ENCODE measurements at places on chromosomes 3 and 15. TPM values are rescaled to one million over a fixed set of nuclear protein-coding genes. Genes with fewer than 3 reads are reported as not detected.
A peak's percentile ranks its signal among the peaks of the same experiment; 100 is the strongest.

- no peak for DNase-seq
Observed at GRCh38 chr3:77446761-77447160, 406.9 kb downstream of the ROBO2 start.

Gene ASTE1
- total RNA-seq: 5.8 TPM

DNA sequence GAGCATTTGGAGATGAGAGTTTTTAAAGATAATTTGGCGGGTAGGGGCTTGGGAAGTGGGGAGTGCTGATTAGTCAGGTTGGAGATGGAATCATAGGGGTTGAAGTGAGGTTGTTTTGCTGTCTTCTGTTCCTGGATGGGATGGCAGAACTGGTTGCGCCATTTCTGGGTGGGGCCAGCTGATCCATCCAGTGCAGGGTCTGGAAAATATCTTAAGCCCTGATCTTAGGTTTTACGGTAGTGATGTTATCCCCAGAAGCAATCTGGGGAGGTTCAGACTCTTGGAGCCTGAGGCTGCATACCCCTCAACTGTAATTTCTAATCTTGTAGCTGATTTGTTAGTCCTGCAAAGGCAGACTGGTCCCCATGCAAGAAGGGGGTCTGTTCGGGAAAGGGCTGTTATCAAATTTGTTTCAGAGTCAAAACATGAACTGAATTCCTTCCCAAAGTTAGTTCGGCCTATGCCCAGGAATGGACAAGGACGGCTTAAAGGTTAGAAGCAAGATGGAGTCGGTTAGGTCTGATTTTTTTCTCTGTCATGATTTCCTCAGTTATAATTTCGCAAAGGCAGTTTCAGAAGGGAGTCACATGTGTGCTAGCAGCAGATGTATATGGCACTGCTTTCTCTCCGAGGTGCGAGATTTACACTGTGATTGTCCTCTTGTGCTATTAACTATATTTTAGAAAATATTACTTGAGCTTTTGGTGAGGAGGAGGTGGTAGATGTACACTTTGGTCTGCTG lies 540.4 kb downstream of the EDEM1 start:
- DNase-seq: no peak

GRCh38 chr3:141331377-141332318 lies 36.7 kb upstream of the ZBTB38 start:
- peak; percentile 95 for DNase-seq

Gene HHLA2
- not detected for total RNA-seq

DNA sequence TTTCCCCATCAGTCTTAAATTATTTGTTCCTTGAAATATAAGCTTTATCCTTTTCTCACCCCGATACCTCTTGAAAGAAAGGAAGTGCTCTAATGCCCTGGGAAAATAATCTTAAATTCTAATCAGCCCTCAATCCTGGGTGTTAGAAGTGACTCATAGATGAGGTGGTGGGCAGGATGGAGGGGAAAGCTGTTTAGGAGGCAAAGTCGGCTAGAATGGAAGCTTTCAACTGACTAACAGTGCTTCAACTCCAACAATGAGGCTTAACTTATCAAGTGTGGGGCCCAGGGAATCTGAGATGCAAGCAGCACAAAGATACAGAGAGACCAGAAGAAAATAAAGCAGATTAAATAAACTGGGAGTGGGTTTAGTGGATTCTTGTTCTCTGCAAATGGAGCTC lies 175.8 kb downstream of the EPHB1 start:
- DNase-seq: no peak

DNA sequence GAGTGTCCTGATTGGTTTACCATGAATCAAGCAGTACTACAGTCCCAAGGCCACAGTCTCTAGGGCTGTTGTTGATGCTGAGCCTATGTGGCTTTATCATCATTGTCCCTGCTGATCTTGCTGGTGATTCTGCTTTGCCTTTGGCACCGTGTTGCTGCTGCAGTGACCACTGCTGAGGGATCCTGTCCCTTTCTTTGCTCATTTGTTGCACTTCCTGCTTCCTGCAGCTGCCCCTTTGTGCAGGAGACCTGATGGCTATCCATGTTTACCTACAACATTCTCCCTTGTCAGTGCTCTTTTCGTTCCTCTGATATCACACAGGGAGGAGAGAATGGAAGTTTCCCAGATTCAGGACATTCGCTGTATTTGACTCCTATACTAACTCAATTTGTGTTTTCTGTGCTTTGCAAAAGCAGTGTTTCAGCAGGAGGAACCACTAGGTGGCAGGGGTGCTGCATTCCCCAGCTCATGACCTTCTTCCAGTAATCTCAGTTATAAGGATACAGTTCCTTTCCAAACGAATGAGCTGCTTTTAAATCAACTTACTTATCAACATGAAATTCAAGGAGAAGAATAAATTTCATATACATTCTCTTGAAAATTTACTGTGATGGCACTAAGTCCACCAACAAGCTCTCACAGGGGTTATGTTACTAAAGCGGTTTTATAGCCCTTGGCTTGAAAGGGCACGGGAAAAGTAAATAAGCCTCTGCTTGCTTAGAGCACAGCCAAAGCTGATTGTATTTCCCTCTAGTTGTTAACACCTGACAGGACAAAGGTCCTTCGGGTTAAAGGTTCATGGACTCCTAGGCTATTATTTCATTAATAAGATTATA lies 9.7 kb upstream of the THUMPD3 start:
- peak; percentile 81 for DNase-seq

GRCh38 chr15:38084289-38084688 lies 149.8 kb downstream of the TMCO5A start:
- peak; percentile 75 for DNase-seq

DNA sequence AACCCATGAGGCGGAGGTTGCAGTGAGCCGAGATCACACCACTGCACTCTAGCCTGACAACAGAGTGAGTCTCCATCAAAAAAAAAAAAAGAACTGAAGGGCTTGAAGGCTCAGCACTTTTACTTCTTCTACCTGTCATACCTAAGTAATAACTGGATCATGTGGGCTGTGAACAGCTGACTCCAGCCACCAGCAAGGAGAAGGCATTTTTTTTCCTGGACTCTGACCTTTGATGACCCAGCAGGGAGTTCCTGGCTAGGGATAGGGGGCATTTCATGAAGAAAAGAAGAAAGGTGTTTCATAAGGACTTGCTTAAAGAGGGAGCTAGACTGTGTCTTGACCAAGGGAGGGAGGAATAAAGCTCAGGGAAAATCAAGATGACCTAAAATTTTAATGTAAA lies 266.0 kb downstream of the ZNF621 start:
- DNase-seq: no peak

DNA sequence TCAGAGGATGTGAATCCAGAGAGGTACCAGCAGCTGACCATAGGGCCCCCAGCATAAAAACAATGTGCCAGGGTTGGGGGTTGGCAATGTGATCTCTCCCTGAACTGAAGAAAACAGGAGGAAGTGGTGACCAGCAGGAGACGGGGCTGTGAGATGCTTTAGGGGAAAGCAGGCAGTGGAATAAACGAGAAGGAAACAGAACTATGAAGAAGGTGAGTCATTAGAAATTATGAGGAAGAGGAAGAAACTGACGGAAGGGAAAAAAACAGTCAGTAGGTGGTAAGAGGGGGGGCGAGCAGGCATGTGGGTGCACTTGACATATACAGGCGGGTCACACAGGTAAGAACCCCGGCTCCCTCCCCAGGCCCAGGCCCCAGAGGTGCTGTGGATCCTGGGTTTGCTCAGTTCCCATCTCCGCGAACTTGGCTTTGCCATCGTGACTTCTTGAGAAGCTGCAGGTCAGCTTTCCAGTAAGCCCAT lies 42.2 kb upstream of the B3GNT5 start:
- DNase-seq: no peak

Gene ACP3
- total RNA-seq: not detected

- no peak for DNase-seq
Observed at GRCh38 chr3:24428481-24428880, 66.2 kb downstream of the THRB start.

Gene PPP1R14D
- not detected for total RNA-seq

- peak; percentile 62 for DNase-seq
Observed at GRCh38 chr15:78811124-78811824, at the start of gene ADAMTS7. Gene ADAMTS7 (minus strand): TSS chr15:78811464. CDS start chr15:78811220, 244 bp downstream.

Gene TNK2
- 71.6 TPM for total RNA-seq

Gene TTC14
- 34.8 TPM for total RNA-seq

DNA sequence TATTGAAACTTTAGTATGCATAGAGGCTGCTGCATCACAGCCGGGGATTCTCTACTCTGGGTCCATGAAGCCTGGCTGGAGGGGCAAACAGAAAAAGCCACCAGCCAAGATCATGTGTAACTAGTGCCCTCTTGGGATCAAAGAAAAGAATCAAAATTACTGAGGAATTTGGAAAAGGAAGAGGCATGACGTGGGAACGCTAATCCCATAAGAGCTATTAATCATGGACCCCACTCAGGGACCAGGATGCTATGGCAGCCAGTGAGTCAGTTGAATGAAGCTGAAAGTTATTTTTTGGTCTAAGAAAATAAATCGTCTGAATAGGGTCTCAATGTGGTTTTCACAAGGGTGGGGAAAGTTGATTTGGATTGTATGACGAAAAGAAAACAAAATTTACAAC lies 1165.1 kb downstream of the ROBO2 start:
- DNase-seq: peak; percentile 65

DNA sequence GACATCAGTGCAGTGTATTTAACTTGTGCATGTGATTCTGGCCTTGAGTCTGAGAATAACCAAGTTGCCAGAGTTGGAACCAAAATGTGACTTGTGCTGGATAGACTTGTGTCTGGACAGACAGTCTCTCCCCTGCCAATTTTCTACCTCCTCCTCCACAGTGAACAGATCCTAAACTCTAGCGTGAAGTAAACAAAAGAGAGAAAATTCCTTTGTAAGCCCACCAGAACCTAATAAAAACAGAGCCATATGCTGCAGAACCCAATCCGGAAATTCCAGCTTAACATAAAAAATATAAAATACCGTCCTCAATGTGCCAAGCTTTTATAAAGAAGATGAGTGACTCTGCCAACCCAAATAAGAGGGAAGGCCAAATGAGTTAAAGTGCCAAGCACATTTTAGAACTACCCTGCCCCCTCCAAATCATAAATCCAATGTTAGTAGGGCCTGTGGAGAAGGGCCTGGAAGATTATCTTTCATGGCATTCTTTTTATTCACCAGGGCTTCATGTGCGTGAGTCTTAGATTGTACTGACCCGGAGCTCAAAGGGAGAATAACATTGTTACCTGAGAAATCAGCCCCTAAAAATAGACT lies 344.6 kb upstream of the PROK2 start:
- peak; percentile 73 for DNase-seq

- no peak for DNase-seq
Observed at GRCh38 chr3:148625095-148625736, 72.5 kb upstream of the AGTR1 start.

Gene SNX33
- 12.6 TPM for total RNA-seq

GRCh38 chr3:158539414-158540014 lies 31.5 kb upstream of the MLF1 start:
- peak; percentile 70 for DNase-seq

GRCh38 chr15:48794697-48795134 lies 16.2 kb downstream of the CEP152 start:
- peak; percentile 17 for DNase-seq

Gene CFAP100
- total RNA-seq: not detected

Gene CEP19
- total RNA-seq: 1.2 TPM

Gene GLT8D1
- total RNA-seq: 73.5 TPM

- DNase-seq: no peak
Observed at GRCh38 chr15:92682741-92683510, 27.4 kb upstream of the FAM174B start.

GRCh38 chr3:194399166-194399565 lies at the start of gene GP5:
Gene GP5 (minus strand): TSS chr3:194399266. CDS start chr3:194398282, 984 bp downstream.
- DNase-seq: no peak

Gene NANOGP8
- not detected for total RNA-seq

- DNase-seq: no peak
Observed at GRCh38 chr3:20240154-20240883, 54.3 kb upstream of the SGO1 start.

DNA sequence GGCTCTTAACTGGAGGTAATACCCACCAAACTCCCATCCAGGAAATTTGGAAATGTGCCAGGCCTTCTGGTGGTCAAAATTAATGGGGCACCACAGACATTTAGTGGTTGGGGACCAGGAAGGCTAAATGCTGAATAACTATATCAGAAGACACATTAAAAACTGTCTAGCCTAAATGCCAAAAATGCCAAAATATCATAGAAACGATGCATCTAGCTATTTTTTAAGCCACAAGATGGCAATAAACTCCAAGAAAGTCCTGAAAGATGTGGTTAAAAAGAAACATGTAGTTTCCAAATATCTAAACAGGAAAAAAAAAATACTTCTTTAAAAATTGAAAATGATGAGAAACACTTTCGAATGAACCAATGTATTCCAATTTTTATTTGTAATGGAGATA lies 19.9 kb downstream of the CCDC14 start:
- DNase-seq: no peak

DNA sequence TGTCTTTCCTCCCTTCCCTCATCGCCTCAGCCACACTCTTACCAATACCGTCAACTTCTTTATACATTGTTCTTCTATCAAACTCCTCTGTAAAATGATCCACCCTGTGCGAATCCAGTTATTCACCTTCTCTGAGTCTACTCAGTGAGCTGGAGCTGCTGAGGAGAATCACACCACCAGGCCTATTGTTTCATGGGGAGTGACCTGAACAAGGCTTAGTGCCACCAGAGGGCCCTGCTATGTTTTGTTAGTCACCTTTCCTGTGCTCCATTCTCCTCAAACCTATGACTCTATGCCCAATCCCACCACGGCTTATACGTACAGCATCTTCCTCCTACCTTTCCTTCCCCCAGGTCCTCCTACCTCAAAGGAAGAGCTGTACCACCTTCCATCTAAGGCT lies 50.4 kb upstream of the MED12L start:
- no peak for DNase-seq

Gene CMTM6
- 56.3 TPM for total RNA-seq

Gene COL7A1
- 1.9 TPM for total RNA-seq

Gene SNRPN
- total RNA-seq: 117 TPM

- DNase-seq: no peak
Observed at GRCh38 chr3:95272781-95273180, 1209.9 kb downstream of the NSUN3 start.

- no peak for DNase-seq
Observed at GRCh38 chr15:31160297-31160696, 58.8 kb upstream of the TRPM1 start.

Gene NEIL1
- total RNA-seq: 29.5 TPM

DNA sequence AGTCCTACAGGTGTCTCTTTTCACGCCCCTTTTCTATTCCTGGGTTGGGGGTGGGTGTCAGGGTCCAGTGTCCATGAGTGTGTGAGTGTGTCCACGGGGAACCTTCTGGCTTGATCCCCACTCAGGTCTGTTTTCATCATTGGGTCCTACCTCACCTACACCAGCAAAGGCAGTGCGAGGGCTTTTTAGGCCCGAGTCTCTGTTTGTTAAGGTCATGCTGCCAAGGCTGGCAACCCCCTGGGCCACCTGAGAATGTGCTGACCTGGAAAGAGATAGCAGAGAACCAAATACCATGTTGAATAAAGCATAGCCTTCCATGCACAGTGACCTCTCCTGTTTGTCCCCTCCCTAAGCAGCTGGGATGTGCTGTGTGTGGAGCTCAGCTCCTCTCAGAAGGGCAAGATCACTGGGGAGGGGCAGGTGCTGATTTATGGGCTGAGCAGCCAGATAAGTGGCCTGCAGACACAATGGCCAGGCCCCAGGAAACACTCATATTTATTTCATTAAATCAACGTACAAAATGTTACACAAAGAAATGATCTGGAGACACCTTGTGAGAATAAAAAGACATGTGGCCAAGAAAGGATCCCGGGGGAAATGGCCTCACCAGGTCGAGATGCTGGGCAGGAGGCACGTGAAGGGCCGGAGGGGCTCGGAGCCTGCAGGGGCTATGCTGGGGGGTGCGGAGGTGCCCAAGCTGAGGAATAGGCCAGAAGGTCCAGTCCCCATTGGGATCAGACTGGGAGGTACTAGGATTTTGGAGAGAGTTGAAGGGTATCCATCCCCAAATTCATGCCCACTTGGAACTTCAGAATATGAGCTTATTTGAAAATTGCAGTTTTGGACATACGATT lies 36.1 kb downstream of the RAB6B start:
- DNase-seq: no peak

- DNase-seq: no peak
Observed at GRCh38 chr3:156377718-156378117, 177.2 kb downstream of the SSR3 start.
